ENCODE measurements at places on chromosomes 7 and 10. TPM values are rescaled to one million over a fixed set of nuclear protein-coding genes. Genes with fewer than 3 reads are reported as not detected.

Gene ZNF3
- 12.0 TPM for total RNA-seq

Gene ANKIB1
- 37.3 TPM for total RNA-seq

Gene HDAC9
- 22.8 TPM for total RNA-seq

Gene FAM180A
- 5.9 TPM for total RNA-seq

Gene PRSS37
- not detected for total RNA-seq

Gene FGL2
- 11.5 TPM for total RNA-seq

Gene ZNF365
- not detected for total RNA-seq

Gene RNF148
- 0.22 TPM for total RNA-seq

Gene UBN2
- 11.9 TPM for total RNA-seq

Gene CUZD1
- total RNA-seq = 0.11 TPM

Gene STRIP2
- 16.2 TPM for total RNA-seq

Gene BHLHA15
- total RNA-seq = not detected

Gene ASAH2
- total RNA-seq = 2.9 TPM

Gene INSYN2A
- 0.05 TPM for total RNA-seq

Gene PLEKHS1
- total RNA-seq = not detected

Gene C10orf95
- total RNA-seq = not detected

Gene FAM25C
- not detected for total RNA-seq

Gene ENO4
- total RNA-seq = 0.46 TPM

Gene CDC14C
- total RNA-seq = not detected

Gene ANKRD1
- 1,733 TPM for total RNA-seq

Gene IFIT1B
- total RNA-seq = not detected

Gene GIMAP2
- 4.7 TPM for total RNA-seq

Gene XRCC2
- total RNA-seq = 0.38 TPM

Gene RBP4
- total RNA-seq = 4.9 TPM

Gene CNTNAP2
- 0.48 TPM for total RNA-seq

Gene CAV1
- total RNA-seq = 300 TPM

All from Right ventricle myocardium superior (tissue), 1 donor.